ENCODE measurements at places on chromosomes 7 and 10.

- no peak for DNase-seq
Observed at GRCh38 chr10:80526218-80526617, 11.5 kb upstream of the SH2D4B start.

GRCh38 chr7:51224811-51225595, 91.6 kb downstream of the COBL start:
- no peak for DNase-seq

- no peak for DNase-seq
Observed at GRCh38 chr10:49627644-49628247, 13.9 kb downstream of the CHAT start.

GRCh38 chr7:151315038-151315655, 26.5 kb upstream of the NUB1 start:
- peak; percentile 88 for DNase-seq

DNA sequence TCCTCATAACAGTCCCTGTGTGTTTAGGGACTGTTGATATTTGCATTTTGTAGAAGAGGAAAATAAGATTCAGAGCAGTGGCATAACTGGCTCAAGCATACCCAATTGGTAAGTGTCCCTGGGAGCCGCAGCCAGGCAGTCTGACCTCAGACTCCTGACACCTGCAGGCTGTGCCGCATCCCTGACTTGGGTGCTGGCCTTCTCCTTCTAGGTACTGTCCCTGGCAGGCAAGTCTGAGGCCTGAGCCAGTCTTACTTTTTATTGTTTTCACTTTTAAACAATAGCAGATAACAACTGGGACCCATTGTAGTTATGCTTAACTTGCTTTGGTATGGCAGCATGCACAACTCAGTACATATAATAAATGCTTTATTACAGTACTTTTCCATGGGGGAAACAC, 717.0 kb downstream of the KCNMA1 start:
- DNase-seq: no peak

DNA sequence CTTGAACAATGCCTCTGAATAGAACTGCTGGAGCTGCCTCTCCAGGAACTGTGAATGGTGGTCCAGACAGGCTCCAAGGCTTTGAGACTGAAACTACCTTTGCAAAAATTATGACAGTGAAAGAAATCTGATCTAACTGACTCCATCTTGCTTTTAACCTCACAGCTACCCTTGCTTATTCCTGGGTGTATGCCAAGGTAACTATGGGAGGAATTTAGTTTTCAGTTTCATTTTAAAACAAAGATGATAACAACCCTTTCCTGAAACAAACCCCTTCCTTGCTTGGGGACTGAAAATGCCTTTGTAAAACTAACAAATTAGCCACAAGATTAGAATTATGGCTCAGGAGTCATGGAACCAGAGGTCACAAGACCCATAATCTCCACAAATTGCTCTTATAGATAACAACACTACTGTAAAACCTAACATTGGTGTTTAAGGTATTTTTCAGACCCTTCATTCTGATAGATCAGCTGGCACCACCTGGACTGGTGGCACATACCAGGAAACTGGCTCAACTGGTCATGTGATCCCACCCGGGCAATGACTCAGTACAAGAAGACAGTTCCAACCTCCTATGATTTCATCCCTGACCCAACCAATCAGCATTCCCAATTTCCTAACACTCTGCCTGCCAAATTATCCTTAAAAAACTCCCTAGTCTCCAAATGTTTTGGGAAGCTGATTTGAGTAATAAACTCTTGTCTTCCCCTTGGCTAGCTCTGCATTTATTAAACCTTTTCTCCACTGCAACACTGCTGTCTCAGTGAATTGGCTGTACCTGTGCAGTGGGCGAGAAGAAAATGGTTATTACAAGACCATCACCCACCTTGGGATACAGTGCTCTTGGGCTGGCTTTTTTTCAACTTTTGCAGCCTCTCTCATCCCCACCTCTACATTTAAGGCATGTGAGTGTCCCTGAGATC, 608.1 kb downstream of the TYW1 start:
- DNase-seq: no peak

DNA sequence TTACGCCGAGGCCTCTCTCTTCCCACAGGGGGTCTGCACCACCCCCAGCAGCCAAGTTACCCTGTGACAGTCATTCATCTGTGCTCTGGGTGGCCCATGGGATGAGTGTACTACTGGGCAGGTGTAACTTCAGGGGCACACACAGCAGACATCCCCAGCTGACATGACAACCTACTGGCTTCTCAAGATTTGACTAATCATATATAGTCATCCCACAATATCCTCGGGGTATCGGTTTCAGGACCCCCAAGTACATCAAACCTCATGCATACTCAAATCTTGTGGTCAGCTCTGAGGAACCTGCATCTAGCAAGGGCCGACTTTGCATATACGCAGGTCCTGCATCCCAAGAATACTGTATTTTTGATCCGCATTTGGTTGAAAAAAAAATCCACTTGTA, 336.9 kb upstream of the C7orf33 start:
- no peak for DNase-seq

DNA sequence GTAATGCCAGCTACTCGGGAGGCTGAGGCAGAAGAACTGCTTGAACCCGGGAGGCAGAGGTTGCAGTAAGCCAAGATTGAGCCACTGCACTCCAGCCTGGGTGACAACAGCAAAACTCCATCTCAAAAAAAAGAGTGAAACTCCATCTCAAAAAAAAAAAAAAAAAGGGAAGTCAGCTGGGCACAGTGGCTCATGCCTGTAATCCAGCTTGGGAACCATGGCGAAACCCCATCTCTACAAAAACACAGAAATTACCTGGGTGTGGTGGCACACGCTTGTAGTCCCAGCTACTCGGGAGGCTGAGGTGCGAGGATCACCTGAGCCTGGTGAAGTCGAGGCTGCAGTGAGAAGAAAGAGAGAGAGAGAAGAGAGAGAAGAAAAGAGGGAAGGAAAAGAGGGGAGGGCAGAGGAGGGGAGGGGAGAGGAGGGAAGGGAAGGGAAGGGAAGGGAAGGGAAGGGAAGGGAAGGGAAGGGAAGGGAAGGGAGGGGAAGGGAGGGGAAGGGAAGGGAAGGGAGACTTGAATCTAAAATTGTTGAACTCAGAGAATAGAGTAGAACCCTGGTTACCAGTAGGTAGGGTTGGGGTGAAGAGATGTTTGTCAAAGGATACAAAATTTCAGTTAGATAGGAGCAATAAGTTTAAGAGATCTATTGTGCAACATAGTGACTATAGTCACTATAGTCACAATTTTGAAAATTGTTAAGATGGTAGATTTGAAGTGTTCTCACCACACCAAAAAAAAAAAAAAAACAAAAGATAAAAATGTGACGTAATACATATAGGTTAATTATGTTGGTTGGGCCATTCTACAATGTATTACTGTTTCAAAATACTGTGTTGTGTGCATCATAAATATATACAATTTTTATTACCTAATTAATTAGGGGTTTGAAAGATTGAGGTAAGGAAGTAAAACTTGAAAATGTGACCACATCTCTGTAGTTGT, 2.5 kb downstream of the SLC16A9 start:
- no peak for DNase-seq

GRCh38 chr7:90347759-90348158, 1.2 kb downstream of the GTPBP10 start:
- no peak for DNase-seq

DNA sequence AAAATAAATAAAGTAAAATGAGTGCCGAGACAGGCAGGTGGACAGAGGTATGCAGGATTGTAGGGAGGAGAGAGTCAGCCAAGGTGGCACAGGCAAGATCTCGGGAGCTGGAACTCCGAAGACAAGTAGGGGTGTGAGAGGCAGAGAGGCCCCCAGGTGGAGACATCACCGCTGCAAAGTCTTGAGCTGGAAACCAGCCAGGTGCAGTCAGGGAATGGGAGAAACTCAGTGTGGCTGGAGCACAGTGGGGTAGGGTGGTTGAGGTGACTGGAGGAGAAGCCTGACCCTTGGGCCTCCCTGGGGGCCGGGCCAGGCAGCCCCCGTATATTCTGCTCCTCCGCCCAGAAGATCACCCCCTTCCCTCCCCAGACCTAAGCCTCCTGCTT, 4.2 kb downstream of the EPHB4 start:
- DNase-seq: no peak

DNA sequence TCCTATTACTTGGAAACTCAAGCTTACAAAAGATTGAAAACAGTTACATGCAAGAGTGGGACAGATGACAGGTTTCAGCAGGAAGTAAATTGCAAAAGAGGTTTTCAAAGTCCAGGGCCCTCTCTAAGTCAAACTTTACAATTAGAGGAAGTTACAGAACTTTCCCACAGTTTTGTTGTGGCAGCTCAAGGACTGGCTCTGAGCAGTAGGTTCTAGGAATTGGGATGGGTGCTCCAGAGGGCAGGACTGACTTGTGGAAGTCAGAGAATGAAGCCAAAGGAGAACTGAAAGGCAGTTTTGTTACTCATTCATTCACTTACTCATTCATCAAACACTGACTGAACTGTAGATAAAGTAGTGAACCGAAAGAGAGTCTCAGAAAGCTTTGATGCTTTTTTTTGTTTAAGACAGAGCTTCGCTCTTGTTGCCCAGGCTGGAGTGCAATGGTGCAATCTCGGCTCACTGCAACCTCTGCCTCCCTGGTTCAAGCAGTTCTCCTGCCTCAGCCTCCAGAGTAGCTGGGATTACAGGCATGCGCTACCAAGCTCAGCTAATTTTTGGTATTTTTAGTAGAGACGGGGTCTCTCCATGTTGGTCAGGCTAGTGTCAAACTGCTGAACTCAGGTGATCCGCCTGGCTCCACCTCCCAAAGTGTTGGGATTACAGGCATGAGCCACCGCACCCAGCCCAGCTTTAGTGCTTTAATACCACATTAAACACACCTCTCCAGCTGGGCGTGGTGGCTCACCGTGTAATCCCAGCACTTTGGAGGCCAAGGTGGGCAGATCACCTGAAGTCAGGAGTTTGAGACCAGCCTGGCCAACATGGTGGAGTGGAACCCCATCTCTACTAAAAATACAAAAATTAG, 66.8 kb upstream of the CCNJ start:
- no peak for DNase-seq

- DNase-seq: no peak
Observed at GRCh38 chr10:47452495-47453140, 31.3 kb downstream of the ANXA8 start.

GRCh38 chr7:123692471-123692877, 36.8 kb downstream of the LMOD2 start:
- DNase-seq: no peak

- DNase-seq: no peak
Observed at GRCh38 chr7:117937753-117938483, 64.7 kb upstream of the CTTNBP2 start.

GRCh38 chr10:56135828-56136227, 225.2 kb downstream of the ZWINT start:
- no peak for DNase-seq

DNA sequence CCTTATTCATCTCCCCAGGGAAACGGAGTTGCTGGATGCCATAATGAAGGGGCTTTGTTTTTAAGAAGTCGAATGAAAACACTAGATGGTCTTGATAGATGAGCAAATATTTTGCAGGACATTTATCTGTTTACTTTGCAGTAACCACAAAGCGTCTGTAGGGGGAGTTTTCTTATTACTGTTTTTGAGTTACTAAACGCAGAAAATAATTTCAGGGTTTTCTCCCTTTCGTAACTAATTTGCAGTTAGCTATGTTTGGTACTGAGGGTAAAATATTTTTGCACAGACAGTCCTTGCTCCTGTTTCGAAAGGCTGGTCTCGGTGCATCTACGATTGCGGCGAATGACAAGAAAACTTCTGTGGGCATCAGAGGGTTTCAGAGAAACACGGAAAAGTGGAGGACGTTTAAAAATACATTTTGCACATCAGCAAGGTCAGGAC, 505.6 kb upstream of the MKI67 start:
- no peak for DNase-seq

DNA sequence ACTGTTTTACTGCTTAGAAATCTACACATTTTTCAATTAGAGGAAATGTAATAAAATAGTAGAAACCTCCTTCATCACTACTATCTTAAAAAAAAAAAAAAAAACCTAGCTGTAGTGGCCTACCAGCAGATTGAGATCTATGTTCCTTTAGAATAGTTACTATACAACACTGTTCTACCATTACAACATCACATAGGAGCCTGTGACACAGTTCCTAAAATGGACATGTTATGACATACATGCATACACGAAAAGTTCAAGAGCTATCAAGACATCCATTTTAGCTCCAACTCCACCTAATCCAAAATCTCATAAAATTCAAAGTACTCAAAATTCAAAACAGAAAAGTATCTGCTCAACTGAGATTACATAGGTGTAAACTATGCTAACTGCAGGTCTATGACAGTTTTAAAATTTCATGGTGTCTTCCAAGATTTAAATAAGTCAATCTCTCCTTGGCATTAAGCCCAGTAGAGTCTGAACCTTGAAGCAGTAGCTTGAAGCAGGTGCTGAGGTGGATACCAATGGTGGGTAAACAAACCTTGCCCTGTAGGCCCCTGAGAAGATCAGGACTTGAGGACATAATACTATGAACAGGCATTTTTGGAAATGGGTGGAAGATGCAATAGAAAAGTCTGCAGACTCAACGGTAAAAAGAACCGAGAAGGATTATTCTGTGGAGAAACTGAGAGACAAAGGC, 17.0 kb downstream of the CACUL1 start:
- DNase-seq: no peak

Measured in CD4-positive, alpha-beta T cell treated with Interleukin-1 beta for 1 hour (primary cell).